ENCODE measurements at places on chromosomes 12 and 14. TPM values are rescaled to one million over a fixed set of nuclear protein-coding genes. Genes with fewer than 3 reads are reported as not detected.

Gene PLEK2
- 1.7 TPM for polyA plus RNA-seq

Gene KERA
- not detected for polyA plus RNA-seq

Gene HOXC9
- 15.9 TPM for polyA plus RNA-seq

Gene LMNTD1
- not detected for polyA plus RNA-seq

Gene CLEC1A
- polyA plus RNA-seq: 4.6 TPM

Gene IL26
- not detected for polyA plus RNA-seq

Gene MIP
- 0.22 TPM for polyA plus RNA-seq

Gene NPAS3
- 10.5 TPM for polyA plus RNA-seq

Gene COQ6
- polyA plus RNA-seq: 28.1 TPM

- no peak for DNase-seq
These were observed 42.8 kb downstream of the ZC3H14 start for GRCh38 chr14:88605594-88605993.

DNA sequence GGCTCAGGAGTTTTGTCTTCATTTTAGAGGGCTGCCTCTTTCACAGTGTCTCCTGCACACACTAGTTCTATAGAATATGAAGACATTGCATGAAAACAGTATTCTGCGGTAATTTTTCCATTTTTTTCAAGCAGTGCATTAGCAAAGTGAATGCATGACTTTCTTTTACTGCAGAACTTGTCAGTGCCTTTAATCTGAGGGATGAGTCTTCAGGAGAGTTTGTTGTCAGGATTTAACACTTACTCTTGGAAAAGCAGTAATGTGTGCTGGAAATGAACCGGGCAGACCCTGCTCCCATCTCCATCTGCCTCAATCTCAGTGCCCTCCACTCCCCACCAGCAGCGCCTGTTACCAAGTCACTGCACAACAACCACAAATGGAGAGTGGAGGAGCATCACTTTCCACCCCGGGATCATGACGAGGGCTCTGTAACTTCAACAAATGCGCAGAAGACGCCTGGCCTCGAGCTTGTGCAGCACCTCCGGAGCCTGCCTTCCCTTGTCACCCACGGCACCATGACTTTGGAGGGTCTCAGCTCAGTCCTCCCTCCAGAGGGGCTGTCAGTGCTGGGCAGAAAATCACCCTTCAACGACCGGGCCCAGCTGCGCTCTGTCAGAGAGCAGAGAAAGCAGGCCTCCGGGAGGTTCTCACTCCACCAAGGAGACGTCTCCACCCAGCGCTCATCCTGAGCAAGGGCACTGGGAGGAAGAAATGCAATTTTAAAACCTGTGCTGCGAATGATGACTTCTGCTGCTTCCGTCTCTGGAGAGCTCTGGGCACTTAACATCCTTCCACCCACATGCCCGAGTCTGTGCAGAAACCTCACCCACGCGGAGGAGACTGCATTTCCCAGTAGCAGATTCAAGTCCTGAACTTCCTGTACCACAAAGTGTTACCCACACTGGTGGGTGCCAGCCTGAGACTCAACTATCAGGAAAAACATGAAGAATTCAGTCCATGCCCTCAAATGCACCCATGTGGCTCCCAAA is 255.7 kb downstream of the ADGRD1 start:
- DNase-seq: no peak

- no peak for DNase-seq
These were observed 129.1 kb downstream of the TMEM117 start for GRCh38 chr12:43964961-43965360.

DNA sequence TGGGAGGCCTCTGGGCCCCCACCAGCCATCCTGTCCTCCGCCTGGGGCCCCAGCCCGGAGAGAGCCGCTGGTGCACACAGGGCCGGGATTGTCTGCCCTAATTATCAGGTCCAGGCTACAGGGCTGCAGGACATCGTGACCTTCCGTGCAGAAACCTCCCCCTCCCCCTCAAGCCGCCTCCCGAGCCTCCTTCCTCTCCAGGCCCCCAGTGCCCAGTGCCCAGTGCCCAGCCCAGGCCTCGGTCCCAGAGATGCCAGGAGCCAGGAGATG is 729 bp upstream of the GAPDH start:
- no peak for DNase-seq

- DNase-seq: no peak
These were observed 6.9 kb upstream of the ADCY6 start for GRCh38 chr12:48795550-48796455.

GRCh38 chr12:72738811-72739210 is 466.6 kb downstream of the TRHDE start:
- DNase-seq: no peak

DNA sequence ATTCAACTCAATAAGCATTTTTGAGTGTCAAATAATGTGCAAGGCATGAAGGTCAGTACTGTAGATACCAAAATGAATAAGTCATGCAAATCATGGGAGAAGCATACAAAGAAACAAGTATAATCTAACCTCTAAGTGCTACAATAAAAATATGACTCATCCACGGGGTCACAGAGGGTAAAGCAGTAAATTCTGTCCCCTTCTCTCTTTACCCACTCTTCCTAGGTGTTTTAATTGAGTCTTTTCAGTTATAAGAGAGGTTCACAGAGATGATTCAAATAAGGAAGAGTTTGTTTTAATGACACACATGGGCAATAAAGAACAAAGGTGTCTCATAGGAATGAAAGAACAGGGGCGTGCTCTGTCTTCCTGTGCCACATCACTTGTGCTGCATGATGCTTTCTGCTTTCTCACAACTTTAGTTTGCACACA is 71.5 kb upstream of the DAAM1 start:
- DNase-seq: no peak

DNA sequence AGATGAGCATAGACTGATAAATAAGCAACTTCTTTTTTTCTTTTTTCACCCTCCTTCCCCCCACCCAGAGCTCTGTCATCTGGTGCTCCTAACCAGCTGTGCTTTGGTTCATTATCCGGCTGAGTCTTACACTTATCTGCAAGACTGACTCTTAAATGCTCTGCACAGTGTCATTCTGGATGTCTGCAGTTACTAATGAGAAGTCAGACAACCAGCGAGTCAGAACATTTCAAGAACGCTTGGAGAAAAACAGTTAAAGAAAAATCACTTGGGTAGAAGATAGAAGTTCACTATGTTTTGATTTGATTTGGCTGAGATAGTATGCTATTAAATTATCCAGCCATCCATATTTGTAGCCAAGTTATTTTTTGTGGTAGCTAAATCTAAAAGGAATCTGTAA is 328.9 kb upstream of the PRICKLE1 start:
- DNase-seq: no peak

- no peak for DNase-seq
These were observed 169.9 kb downstream of the RBM19 start for GRCh38 chr12:113796066-113796827.

DNA sequence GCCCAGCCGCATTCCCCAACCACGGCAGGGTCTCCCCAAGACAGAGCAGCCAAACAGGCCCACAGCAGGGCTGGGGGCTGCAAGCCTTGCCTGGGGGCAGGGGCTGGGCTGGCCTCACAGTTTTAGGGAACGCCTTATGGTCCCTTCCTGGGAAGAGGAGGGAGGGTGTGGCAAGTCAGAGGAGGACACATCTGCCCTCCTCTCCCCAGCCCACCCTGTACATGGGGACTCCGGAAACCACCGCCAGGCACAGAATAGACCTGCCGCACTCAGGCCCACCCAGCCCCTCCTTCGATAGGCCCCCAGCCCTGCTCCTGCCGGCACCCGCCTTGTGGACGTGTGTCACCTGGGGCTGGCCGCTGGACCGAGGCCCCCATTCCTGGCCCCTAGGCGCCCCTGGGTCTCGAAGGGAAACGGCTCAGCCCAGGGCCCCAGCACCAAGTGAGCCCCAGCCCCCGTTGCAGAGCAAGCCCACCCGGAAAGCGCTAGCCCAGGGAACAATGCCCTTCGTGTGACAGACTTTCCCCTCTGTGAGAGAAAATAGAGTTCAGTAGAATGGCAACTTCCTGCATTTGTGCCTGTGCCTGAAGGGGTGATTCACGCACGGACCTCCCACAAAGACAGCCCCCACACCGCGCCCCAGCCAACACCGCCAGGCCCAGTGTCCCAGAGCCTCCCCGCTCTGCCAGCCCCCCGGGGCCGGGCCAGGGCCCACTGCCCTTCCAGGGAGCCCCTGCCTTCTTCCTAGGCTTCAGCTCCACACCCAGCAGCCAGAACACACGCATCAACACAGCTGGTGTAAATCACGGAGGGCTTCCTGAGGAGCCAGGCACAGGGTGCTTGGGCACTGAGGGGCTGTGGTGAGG is 12.0 kb upstream of the NUDT14 start:
- DNase-seq: no peak

GRCh38 chr12:100901266-100901665 is 106.7 kb downstream of the ANO4 start:
- no peak for DNase-seq

- no peak for DNase-seq
These were observed 51.5 kb downstream of the MED13L start for GRCh38 chr12:116226026-116226425.

Measured in right renal pelvis (tissue), 4 donors.